Caki2 (cell line): ENCODE measurements at places on chromosomes 11 and 22. TPM values are rescaled to one million over a fixed set of nuclear protein-coding genes. Genes with fewer than 3 reads are reported as not detected.

- DNase-seq, result no peak
Measured at GRCh38 chr11:3146612-3147256, 18.4 kb downstream of the OSBPL5 start.

GRCh38 chr11:2482745-2483144, 37.9 kb downstream of the KCNQ1 start:
- no peak for DNase-seq

GRCh38 chr11:29321293-29322132, 695.3 kb downstream of the KCNA4 start:
- DNase-seq, result peak; percentile 30

KRTAP5-8 gene
- total RNA-seq, result not detected in 2 replicates

SLC36A4 gene
- 3.7 and 4.9 TPM in 2 replicates for total RNA-seq
